Myocyte (in vitro differentiated cells): ENCODE measurements at places on chromosomes 11 and 22.

GRCh38 chr22:20159076-20159475 lies 8.2 kb upstream of the CCDC188 start:
- no peak for DNase-seq

GRCh38 chr11:29432719-29433325 lies 584.0 kb downstream of the KCNA4 start:
- DNase-seq, result peak; percentile 68

DNA sequence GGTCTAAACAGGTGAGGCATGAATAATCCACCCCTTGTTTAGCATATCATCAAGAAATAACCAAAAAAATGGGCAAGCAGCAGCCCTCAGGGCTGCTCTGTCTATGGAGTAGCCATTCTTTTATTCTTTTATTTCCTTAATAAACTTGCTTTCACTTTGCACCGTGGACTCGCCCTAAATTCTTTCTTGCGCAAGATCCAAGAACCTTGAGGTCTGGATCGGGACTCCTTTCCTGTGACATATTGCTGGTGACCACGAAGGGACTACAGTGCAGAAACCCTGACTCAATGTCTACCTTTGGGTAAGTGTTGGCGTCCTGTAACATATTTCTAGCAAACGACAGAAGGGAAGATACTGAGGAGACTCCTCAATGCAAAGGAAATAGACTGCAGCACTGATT lies 1099.2 kb downstream of the FAM181B start:
- no peak for DNase-seq

- no peak for DNase-seq
Observed at GRCh38 chr11:119918347-119918746, 189.3 kb upstream of the NECTIN1 start.
